ENCODE measurements at places on chromosomes 7 and 10.

- DNase-seq, result no peak
Measured at GRCh38 chr7:15620491-15621185, 58.8 kb upstream of the AGMO start.

DNA sequence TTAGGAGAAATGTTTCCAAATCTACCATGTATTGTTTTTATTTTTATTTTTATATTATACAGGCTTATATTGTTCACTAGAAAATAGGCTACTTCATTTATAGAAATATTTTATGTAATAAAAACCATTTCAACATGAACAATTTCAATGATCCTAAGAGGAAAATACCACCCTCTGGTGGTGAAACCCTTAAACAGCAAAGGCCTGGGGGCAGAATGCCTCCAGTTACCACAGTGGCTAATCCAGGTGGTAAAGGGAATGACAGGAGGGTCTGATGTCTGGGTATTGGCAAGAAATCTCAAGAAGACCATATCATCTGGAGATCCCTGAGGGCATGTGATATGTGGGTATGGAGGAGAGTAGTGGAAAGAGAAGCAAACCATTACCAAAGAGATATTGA is 19.3 kb downstream of the MACC1 start:
- DNase-seq, result no peak

DNA sequence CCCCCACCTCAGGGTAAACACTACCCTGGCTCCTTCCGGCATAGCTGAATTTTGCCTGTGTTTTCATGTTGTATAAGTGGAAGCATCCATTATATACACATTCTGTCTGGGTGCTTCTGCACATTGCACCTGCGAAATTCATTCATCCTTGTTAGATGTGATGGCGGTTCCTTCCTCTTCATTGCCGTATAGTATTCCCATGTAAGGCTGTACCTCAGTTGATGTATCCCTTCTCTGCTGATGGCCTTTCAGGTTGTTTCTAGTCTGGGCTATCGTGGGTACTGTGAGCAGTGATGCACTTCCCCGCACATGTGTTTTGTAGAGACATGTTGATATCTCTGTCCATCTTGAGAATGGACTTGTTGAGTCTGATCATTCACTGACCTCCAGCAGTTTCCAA is 28.9 kb downstream of the ELFN1 start:
- no peak for DNase-seq

- peak; percentile 4 for DNase-seq
Measured at GRCh38 chr10:102802920-102803534, 34.2 kb downstream of the CYP17A1 start.

DNA sequence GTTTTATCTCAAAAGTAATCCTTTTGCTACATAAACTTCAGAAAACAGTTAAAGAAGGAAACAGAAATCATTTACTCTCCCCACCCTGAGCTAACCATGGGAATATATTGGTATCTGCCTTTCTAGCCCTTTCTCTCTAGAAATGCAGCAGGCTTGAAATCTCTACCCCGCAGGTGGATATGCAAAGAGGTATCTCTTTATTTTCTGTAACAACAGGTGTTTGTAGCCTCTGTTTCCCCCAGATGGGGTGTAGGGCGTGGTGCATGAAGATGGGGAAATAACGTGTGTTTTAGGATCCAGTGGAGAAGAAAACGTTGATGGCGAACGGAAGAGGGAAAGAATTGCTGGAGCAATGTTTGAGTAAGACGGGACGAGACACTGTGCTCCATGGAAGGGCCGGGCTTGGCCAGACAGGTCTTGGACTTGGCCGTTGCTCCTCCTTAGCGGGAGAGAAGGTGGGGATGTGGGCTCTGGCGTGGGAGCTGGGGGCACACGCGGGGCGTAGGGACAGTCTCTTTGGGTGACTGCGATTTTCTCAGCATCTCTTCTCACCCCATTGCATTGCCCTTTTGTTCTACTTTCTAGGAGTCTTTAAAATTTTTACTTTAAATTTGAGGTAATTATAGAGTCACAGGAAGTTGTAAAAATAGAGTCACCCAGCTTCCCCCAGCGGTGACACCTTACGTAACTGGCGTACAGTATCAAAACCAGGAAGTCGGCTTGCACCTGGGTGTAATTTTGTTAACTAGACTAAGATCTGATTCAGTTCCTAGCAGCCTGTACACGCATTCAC is 82.9 kb downstream of the ELFN1 start:
- DNase-seq, result no peak

DNA sequence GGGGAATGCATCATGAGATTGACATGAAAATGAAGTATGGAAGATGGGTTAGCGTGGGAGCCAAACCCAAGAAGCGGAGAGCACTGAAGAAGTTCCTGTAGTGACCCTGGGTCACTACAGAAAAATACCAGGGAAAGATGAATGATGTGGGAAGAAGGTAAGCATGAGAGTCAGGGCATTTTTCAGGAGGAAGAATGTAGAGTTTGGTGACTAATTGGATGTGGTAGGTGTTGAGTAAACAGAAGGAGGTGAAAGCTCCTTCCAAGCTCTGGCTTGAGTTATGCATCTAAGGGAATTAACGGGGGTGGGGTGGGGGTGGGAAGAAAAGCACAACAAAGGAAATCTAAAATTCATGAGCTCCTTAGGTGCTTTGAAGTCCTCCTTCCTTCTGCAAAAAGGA is 238.1 kb upstream of the AOAH start:
- DNase-seq, result no peak

GRCh38 chr10:63052083-63052482 is 81.0 kb upstream of the NRBF2 start:
- DNase-seq, result no peak

DNA sequence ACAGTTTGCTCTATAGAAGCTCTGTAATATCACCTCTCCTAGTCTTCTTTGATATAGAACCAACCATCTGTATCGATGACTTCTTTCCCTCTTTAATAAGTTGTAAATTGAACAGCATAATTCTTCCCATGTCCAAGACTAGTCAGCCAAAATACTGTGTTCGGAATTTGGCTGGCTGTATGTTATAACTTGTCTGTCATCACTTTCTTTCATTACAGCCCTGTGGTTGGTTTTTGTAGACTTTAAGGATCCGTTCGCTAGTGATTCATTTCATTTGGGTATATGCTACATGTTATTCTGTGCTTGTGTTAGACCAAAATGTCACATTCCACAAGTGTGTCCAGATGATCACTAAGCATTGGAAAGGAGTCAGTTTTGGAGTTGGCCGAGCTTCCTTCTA is 155.4 kb upstream of the ITGB1 start:
- DNase-seq, result no peak

DNA sequence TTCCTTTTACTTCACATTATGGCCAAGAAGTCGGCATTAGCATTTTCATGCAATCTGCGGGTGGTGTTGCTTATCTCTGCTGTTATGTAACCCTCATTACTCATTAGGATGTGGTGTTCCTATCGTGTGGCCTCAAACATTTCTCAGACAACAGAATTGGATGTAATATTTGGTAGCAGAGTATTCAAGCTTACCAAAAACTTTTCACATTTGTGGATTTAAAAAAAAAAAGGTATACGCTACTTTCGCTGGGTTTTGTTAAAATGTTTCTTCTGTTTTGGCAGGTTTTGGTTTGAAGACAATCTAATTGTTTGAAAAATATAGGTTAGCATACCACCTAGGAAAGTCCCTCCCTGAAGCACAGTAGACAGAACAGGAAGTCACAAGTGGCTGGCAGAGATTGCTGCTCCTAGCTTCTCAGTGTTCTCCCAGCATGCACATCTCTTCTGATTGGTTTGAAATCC is 128.8 kb downstream of the GATA3 start:
- no peak for DNase-seq

DNA sequence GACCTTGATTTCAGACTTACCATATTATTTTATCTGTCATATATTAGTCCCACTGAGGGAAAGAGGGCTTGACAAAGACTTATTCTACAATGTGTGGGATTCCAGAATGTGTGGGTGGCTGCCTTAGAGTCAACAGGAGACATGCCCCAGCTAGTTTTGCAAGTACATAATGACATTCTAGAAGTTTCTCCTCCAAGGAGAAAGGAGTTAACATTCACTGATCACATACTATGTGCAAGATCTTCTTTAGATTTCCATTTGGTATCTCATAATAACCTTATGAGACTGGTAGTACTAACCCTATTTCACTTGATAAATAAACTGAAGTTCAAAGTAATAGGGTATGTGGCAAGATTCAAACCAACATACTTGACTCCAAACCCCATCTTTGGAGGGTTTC is 25.2 kb downstream of the IRF5 start:
- no peak for DNase-seq

- DNase-seq, result no peak
Measured at GRCh38 chr10:129335942-129336341, 131.1 kb upstream of the MGMT start.

- no peak for DNase-seq
Measured at GRCh38 chr10:49448924-49449323, 53.0 kb upstream of the DRGX start.

- DNase-seq, result no peak
Measured at GRCh38 chr7:148954766-148955165, 70.7 kb upstream of the EZH2 start.

GRCh38 chr10:71458387-71458786 is 61.7 kb downstream of the CDH23 start:
- DNase-seq, result no peak

DNA sequence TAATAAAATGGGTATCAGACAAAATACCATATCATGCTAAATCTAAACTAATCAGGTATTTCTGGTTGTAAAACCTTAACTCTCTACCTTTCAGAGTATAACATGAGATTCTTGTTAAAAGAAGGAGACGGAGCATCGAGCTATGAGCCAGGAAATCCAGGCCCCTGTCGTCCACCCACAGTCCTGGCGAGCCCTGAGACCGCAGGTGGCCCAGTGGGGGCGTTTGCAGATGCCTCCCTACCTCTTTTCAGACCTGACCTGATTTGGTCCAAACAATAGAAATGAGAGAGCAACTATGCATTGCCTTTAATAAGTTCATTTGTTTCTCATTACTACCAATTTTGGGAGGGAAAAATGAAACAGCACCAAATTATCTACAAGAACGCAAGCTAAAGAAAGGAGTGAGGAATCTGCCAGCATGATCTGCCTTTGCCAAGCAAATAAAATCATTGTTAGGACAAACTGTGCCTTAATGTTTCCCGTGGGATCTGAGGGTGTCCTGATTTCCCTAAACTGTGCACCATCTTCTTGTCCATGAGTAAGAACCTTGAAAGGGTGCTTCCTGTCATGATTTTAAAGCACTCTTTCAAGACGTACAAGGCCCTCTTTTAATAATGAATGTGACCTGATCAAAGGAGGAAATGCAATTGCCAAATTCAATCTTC is 166.7 kb downstream of the TCERG1L start:
- DNase-seq, result no peak

DNA sequence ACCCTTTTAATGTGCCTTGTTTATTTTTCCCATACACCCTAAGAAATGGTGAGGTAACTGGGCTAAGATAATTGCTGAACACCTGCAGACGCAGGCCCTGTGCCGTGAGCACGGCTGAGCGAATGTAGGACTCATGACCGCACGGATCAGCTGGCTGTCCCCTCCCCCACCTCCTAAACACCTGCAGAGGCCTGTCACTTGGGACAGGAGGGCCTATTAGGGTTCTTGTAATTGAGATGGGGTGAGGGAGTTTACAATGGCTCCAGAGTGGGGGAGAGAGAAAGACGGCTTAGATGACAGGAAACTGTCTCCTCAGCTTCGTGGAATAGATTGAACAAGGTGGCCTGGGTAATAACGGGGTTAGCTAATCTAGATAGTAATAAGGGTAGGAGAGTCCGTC is 291.7 kb upstream of the HABP2 start:
- no peak for DNase-seq

- DNase-seq, result no peak
Measured at GRCh38 chr7:140084142-140084655, 21.4 kb upstream of the PARP12 start.

Measured in stimulated activated CD4-positive, alpha-beta T cell treated with anti-CD3 and anti-CD28 coated beads, TNF-alpha, amount 100 ng/mL, for 48 hours (primary cell).